Stomach (tissue), 19 donors: ENCODE measurements at places on chromosomes 6 and 20.
A peak's percentile ranks its signal among the peaks of the same experiment; 100 is the strongest.

DNA sequence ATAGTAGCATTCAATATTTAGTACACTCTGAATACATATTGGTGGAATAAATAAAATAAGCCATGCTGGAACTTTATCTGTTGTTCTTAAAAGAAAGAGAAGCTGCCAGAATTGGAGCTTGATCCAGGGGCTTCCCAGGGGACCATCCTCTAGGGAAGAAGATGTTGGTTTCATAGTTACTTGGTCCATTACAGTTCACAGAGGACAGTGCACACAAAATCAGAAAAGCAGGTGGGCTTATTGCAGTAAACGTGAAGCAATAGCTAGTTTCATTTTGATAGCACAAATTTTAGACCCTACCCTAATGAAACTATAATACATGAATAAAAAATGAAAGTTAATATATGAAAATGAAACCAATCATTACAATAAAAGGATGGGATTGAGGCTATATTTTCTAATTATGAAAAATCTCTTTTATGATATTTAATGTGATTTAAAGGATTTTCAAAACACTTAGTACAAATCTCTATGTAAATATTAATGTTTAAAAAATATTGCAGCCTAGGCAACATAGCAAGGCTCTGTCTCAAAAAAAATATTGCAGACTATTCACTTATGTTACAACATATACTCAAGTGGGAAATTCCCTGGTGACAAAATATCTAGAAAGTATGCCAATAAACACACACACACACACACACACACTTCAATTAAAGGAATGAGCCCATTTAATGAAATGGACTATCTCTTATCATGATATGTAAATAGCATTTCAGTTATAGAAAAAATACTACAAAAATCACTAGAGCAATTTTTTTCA lies 227.0 kb upstream of the MARCKS start:
- DNase-seq = peak; percentile 51

DNA sequence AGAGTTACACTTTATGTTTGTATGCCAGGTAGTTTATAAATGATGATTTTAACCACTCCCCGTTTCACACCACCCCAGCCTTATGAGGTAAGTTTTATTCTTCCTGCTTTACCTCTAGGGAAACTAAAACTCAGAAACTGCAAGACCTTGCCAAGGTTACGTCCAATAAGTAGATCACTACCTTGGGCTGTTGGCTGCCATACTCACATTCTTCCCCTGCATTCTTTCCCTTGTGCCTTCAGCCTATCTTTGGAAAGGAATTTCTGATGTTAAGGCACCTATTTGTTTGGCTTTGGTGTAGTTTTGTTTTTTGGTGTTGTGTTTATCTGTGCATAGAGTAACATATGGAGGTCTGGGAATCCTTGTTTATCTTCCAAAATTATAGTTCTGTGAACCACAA lies 122.1 kb downstream of the UST start:
- DNase-seq = no peak

DNA sequence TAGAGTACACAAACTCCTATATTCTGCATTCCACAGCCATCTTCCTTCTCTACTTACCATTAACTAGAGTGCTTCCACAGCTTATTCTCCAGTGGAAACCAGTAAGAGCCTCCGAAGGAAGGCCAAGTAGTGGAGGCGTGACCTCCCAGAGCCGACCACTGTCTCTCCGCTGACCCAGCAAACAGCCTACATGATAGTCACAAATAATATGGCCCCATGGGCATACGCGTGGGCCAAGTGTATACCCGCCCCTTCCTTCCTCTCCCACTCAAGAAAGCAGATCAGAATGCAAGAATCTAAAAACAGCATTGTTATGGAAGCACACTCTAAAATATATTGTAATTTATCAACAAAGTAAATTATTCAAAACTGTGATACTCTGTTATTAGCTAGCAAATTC lies 526.6 kb upstream of the JARID2 start:
- no peak for DNase-seq

DNA sequence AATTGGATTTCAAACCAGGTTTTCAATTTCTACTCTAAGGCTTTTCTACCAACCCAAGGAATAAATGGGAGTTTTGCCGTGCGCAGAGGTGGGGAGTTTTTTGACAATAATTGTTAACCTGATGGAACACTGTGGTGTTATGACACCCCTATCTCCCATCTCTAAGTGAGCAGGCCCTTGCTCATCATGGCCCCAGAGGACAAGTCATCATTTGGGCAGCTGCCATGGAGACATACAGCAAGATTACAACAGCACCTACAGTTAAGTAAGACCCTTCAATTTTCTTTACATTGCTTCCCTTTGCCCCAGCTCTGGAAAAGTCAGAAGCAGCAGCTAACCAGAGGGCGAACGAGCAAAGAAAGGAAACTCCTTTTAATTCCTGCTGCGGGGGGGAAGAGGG lies 54.3 kb downstream of the ADGRF5 start:
- no peak for DNase-seq

DNA sequence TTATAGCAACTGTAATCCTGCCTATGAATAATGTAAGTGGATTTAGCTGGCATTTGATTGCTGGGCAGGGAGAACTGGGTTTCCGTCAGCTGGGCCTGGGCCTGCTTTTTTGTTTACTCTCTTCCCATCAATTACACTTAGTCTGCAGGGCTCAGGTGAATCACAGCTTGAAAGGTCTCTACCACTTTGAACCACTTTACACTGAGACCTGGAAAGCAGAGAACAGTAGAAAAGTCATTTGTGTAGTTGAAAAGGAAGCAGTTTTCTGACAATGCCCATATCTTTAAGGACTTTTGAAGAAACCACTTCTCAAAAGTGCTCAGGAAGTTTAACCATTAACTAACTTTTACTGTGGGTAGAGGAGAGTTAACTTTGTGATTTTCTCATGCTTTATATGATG lies 315.4 kb upstream of the SASH1 start:
- peak; percentile 51 for DNase-seq

- no peak for DNase-seq
Measured at GRCh38 chr20:61477451-61477861, 225.4 kb downstream of the CDH4 start.
